Inflammatory macrophage (primary cell): ENCODE measurements at places on chromosomes 2 and 18.

- DNase-seq: no peak
Measured at GRCh38 chr2:48452108-48452507, 77.8 kb upstream of the STON1 start.

DNA sequence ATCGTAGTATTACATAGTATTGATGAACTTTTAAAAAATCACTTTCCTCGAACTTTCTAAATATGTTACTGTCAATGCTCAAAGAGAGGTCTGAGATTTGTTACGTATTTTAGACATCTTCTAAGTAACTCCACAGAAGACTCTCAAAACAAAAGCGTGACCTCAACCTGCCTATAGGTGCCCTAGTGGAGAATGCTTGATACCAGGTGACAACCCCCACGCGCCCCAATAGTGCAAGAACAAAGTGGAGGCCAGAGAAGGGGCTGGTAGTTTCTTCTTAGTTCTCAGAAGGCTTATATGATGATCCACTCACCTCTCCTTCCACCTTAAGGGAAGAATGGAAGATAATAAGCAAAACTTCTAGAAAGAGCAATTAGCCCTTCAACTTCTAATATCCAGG is 102.6 kb downstream of the ANKRD44 start:
- DNase-seq: no peak

GRCh38 chr18:11309172-11309571 is 159.8 kb upstream of the PIEZO2 start:
- peak; percentile 24 for DNase-seq

DNA sequence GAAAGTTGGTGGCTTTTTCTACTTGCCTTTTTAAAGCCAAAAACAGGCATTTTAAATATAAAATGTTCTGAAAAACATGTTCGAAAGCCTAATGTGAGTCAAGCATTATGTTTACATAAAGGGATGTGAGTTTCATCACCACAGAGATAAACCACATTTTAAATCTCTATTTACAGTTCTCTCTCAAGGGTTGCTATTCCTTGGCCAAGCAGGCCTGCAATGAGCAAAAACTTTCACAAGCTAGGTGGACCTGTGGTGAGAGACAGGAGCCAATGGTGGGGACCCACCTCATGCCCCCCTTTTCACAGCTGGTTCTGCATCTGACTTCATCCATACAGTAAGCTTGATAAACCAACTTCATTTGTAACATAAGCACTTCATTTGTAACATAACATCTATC is 65.1 kb downstream of the CUL3 start:
- DNase-seq: peak; percentile 41

- DNase-seq: no peak
Measured at GRCh38 chr2:10005461-10006235, 37.7 kb upstream of the KLF11 start.

- no peak for DNase-seq
Measured at GRCh38 chr2:35035883-35036282, 1319.7 kb upstream of the CRIM1 start.

- DNase-seq: no peak
Measured at GRCh38 chr18:11842562-11842961, 8.7 kb upstream of the CHMP1B start.

- DNase-seq: no peak
Measured at GRCh38 chr2:171478345-171478744, 43.9 kb upstream of the CYBRD1 start.

GRCh38 chr2:233600386-233600785 is 17.0 kb upstream of the UGT1A8 start:
- DNase-seq: no peak

GRCh38 chr18:3094338-3094684 is 81.4 kb upstream of the LPIN2 start:
- DNase-seq: no peak
